Fibroblast of pulmonary artery (primary cell): ENCODE measurements at places on chromosomes 7 and 10.

- DNase-seq, result no peak
Observed at GRCh38 chr10:99685597-99685967, 26.3 kb downstream of the ENTPD7 start.

- DNase-seq, result no peak
Observed at GRCh38 chr7:33623267-33623666, 282.1 kb upstream of the BMPER start.

GRCh38 chr7:122543891-122544290, 155.0 kb downstream of the RNF133 start:
- DNase-seq, result no peak

DNA sequence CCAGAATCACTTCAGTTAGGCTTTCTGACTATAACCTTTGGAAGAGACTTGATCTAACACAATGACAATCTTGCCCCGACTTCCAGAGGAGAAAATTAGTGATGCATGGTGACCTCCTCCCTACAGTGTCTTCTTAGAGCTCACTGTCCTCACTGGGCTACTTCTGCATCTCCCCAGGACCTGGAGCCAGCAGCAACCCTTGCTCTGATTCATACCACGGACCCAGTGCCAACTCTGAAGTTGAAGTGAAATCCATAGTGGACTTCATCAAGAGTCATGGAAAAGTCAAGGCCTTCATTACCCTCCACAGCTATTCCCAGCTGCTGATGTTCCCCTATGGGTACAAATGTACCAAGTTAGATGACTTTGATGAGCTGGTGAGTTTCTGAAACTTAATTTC, 12.6 kb downstream of the CPA2 start:
- DNase-seq, result peak; percentile 32

DNA sequence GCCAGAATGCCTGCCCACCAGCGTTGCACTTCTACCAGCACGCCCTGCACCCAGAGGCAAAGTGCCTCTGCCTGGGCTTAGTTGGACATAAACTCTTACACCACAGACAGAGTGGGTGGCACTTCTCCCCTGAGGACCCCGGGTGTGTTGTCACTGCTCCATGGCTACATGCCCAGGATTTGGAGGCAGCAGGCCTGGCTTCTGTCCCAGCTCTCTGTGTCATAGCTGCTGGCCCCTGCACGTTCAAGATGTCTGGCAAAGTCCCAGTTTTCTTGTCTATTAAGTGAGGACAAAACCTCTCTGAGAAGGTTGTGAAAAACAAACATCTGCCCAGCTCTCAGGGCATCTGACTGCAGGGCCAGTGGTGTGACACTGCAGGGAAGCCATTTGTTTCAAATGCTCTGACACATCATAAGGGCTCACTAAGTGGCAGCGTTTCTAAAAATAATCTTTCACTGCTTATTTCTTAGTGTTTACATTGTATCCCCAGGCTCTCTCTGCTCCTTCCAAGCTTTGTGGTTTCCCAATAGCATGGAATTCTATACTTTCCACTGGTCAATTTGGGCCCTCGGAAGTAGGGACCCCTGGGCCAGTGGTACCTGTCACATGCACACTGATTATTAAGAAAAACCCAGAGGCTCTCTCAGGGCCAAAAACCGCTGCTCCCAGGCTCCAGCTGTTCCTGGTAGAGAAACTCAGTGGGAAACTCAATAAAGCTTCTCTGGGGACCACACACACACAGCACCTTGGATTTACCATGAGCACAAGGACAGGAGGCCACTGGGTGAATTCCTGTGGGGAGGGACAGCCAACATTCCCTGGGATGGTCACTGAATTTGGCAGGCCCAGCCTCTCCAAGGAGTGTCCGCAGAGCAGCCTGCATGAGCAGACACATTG, 86.2 kb upstream of the ANLN start:
- peak; percentile 94 for DNase-seq

- DNase-seq, result peak; percentile 23
Observed at GRCh38 chr7:18565337-18565736, 69.8 kb downstream of the HDAC9 start.

DNA sequence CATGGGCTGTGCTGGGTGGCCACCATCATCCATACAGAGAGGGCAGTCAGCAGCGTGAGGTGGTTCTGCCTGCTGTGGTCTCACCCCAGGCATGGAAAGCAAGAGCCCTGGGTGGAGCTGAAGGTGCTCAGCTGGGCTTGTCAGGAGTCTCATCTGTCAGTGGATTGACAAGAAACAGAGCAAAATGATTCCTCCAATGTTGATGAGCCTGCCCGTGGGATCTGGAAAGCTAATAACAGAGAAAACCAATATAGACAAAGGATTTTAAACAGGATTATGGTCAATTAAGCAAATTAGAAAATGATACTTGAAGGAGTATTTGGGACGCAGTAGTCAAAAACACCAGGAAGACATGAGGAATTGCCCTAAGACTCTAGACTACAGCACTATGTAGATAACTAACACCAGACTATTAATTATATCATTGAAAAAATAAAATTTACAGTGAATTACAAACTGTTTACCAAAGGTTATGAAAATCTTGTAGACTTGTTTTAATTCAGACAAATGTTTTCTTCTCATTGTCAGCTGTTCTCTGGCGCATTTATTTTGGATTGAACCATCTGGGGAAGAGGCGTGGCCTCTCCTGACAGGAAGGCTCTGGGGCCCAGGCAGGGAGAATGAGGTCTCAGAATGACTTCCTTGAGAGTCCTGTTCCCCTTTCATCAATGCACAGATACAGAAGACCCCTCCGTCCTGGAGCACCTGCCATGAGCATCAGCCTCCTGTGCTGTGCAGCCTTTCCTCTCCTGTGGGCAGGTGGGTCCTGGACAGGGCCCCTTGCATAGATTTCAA, 211.2 kb upstream of the PRSS58 start:
- DNase-seq, result no peak

DNA sequence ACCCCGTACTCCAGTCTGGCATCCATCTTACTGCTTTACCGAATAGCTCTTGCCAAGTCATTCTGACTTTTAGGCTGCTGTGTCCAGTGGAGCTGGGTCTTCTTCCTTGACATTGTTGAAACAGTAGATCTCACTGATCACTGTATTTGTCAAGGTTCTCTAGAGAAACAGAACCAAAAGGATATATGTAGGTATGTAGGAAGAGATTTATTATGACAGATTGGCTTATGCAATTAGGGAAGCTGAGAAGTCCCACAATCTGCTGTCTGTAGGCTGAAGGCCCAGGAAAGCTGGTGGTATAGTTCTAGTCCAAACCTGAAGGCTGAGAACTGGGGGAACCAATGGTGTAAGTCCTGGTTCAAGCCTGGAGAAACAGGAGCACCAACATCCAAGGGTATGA, 12.1 kb upstream of the PRRT4 start:
- DNase-seq, result no peak

DNA sequence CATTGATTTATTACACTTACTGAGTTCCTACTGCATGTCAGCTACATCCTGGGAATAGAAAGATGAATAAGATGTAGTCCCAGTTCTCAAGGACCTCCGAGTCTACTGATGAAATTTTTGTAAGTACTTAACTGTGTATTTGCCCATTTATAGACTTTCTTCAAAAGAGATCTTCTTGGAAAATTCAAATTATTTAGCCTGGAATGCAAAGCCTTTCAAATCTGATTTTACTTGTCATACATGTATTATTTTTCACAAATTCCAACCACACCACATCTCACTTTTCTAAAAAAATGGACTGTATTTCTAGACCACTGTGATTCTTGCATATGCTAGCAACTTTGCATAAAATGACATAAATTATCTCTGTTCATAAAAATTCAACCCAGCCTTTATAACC, 581.3 kb downstream of the ATRNL1 start:
- no peak for DNase-seq

DNA sequence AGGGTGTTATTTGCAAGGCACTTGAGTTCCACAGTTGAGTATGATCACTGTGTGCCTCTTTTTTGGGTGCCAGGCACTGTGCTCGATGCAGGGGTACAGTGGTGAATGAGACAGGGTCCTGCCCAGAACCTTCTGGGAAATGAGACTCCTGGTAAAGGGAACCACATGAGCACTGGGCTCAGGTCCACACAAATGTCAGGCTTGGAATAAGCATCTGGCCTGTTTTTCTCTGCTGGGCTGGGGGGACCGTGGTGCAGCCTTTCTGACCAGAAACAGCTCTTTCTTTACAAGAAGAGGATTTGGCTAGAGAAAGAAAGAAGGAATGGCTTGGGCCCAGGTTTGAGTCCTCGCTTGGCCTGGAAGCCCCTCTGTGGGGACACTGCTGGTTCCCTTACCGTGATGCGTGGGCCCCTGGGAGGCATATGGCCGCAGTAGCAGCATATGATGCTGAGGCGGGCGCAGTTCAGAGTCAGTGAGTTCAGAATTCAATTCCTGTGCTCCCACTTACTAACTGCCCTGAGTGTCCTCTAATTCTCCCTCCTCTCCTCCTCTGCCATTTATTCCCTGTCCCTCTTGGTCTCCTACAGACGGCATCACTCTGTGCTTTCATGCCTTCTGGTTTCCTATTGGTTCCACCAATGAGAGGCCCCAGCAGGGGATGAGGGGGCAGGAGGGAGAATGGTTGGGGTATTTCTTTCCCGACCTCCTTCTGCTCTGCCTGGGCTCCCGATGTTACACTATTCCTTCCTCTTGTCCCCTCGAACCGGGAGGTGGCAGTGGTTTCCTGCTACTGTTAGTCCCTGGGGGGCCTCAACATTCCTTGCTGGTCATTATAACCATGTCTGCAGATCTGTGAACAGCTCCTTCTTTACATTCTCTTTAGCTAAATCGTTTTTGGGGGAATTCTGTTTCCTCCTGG, 9.6 kb upstream of the KCP start:
- no peak for DNase-seq

- DNase-seq, result peak; percentile 59
Observed at GRCh38 chr7:121624958-121625357, 228.8 kb upstream of the FAM3C start.

- no peak for DNase-seq
Observed at GRCh38 chr7:114981323-114981722, 59.4 kb downstream of the MDFIC start.

GRCh38 chr7:36192053-36192824, 39.2 kb downstream of the EEPD1 start:
- peak; percentile 9 for DNase-seq

DNA sequence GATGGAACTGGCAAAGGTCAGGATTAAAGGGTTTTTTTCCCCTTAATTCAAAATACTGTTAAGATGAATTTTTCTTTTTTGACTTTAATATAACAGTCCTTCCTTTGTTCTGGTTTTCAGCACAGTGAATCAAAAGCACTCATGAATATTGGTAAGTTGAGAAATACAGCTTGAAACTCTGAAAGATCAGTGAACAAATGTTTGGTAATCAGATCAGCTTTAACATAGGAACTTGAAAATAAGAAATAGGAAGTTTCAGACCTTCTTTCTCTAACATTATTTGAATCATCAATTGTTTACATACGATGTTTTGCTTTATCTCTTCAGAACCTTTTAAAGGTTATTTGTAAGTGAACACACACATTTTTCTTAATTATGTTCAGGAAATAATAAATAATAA, 90.5 kb downstream of the SGMS1 start:
- DNase-seq, result no peak

- DNase-seq, result no peak
Observed at GRCh38 chr10:129869596-129870473, 94.2 kb downstream of the EBF3 start.

DNA sequence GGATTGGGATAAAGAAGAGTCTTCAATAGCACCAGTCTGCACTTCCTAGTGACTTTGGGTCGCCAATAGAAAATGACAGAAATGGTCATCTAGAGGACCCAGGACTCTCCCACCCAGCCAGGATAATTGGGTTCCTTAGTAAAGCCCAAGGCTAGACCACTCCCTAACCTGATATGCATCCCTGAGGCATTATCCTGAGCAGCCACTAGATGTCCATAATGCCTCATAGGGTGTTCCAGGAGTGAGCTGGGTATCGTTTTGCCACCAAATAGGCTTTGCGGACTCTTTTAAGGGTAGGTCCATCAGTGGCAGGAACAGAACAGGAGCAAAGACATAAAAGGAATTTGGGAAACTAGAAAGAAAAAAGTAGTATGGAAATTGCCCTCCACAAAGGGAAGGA, 4.5 kb upstream of the LRRC4 start:
- DNase-seq, result no peak

DNA sequence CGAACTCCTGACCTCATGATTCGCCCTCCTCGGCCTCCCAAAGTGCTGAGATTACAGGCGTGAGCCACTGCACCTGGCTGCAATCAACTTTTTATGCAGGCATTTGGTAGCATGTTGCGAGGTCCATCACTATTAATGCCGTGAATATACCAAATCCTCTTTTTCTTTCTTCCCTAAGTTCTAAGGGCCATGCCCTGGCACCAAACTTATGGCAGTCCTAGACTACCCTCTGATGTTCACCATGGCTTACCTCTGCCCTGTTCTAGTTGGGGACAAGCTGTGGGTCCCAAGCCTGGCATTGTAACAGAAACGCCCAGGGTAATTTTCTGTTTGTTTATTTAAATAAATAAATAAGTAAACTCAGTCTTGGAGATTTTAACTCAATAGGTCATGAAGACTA, 13.3 kb downstream of the PRSS2 start:
- no peak for DNase-seq

DNA sequence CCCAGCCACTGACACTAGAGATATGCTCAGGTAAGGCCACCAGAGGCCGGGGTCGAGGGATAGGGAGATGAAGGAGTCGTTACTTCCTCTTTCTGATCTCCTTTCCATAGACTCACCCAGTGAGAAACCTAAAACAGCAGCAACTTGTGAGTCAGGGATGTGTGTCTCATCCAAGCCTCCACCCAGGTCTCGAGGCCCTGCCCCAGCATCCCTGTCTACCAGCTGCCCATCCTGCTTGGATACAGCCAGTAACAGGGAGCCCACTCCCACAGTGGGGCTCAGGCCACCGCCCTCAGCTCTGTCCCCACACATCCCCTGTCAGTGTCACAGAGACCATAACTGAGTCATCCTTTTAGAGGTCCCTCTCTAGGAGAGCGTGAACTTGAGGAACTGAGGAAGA, 49.6 kb upstream of the CHST15 start:
- no peak for DNase-seq

GRCh38 chr10:70568781-70569495, 33.6 kb downstream of the PRF1 start:
- DNase-seq, result no peak

- DNase-seq, result peak; percentile 87
Observed at GRCh38 chr7:131513245-131514061, 43.0 kb downstream of the PODXL start.

DNA sequence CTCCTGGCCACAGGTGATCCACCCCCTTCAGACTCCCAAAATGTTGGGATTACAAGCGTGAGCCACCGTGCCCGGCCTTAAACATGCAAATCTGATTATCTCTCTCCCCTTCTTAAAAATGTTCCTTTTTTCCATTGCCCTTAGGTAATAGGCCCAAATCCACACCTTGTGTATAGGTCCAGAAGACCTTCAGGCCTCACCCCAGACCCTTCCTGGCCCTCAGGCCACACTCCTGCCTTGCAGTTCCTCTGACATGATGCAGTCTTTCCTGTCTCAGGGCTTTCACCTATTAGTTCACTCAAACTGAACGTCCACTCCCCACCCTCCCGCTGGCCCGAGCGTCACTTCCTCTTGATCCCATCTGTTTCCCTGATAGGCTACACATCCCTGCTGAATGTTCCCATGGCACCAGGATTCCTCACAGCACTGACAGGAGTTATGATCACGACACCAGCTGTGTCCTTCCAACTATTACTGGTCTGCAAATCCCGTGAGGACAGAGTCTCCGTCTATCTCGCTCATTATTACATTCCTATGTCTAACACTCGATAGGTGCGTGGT, 46.4 kb downstream of the DENND2A start:
- no peak for DNase-seq
